Stimulated activated CD4-positive, alpha-beta T cell treated with anti-CD3 and anti-CD28 coated beads, Interleukin-2, amount 100 ng/mL, for 48 hours (primary cell): ENCODE measurements at places on chromosomes 3 and 15.

- no peak for DNase-seq
These were observed 98.4 kb upstream of the ROBO1 start for GRCh38 chr3:79866162-79866561.

DNA sequence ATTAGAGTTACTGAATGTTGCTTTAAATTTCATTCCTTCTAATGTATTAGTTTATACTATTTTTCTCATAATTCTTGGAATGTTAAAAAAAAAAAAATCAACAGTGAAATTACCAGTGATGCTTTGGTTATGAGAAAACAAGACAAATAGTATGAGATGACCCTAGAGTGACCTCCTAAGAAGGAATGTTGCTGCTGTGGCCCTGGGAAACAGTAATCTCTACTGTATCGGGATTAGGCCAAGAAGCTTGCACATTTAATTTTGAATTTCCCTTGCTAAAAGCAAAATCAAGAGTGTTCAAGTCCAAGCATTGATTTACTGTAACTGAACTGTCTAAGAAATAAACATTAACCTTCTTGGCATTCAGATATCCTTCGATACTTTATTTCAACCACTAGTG lies 18.1 kb downstream of the TOPBP1 start:
- DNase-seq, result no peak

GRCh38 chr3:73603762-73604171 lies 21.0 kb downstream of the PDZRN3 start:
- no peak for DNase-seq

DNA sequence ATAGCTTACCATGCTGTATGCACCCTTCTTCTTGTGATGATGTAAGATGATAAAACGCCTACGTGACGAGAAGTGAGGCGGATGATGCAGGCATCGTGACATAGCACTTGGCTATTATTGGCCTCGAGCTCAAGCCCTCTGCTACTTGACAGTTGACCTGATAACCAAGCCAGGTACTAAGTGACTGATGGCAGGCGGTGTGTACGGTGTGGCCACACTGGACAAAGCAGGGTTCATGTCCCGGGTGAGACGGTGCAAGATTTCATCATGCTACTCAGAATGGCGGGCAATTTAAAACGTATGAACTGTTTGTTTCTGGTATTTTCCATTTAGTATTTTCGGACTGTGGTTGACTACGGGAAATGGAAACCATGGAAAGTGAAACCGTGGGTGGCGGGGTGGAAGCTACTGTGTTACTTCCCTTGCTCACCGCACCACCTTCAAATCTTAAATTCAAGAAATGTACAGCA lies 57.7 kb downstream of the SLC12A8 start:
- peak; percentile 23 for DNase-seq

GRCh38 chr3:24530471-24530870 lies 35.8 kb upstream of the THRB start:
- no peak for DNase-seq

DNA sequence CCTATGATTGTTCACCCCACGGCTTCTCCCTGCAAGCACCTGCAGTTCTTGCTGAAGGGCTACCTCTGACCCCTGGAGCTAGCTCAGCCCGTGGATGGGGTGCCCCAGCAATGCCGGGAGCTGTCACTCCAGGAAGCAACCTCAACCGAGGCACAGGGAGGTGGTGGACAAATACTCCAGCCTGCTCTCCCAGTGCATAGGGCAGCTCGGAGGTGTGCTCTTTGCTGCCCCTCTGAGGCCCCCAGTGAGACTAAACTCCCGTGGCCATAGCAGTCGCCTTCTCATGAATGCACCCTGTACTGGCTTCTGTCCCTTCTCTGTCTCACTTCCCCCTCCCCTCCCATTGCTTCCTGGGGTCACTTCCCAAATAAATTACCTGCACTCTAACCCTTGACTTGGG lies 48.5 kb downstream of the LINGO1 start:
- no peak for DNase-seq

- no peak for DNase-seq
These were observed 96.4 kb downstream of the PYDC2 start for GRCh38 chr3:191557322-191557721.

GRCh38 chr15:64693134-64693533 lies 82.3 kb downstream of the RBPMS2 start:
- no peak for DNase-seq

- no peak for DNase-seq
These were observed 3.8 kb downstream of the ST3GAL6 start for GRCh38 chr3:98766924-98767323.

DNA sequence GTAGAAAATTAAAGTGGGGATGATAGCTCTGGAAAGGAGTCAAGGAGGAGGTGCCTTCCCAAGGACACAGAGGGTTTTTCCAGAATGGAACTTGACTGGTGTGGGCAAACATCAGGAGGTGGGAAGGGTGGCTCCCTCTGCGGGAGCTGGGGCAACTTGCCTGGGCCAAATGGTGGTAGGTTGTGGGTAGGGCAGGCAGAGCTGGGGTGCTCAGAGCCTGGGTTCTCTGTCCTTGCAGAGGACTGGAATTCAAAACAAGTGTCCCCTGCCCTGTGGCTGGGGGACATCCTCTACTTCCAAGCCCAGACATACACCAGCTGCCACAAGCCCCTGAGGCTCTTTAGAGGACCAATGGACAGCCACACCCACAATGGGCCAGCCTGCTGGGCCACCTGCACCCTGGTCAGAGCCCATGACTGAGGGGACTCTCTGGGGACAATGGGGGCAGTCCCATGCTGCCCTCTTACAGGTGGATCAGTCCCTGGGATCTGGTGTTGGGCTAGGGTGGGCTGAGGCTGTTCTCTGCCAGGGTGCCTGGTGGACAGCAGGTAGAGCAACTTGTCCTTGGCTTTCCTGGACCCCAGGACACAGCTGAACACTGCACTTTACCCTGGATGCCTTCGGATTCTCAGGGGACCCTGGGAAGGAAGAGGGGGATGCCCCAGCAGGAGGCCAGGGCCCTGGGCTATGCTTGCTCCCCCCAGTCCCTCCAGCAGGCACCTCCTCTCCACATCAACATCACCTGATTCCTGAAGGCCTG lies 38.6 kb upstream of the CSPG4 start:
- no peak for DNase-seq

DNA sequence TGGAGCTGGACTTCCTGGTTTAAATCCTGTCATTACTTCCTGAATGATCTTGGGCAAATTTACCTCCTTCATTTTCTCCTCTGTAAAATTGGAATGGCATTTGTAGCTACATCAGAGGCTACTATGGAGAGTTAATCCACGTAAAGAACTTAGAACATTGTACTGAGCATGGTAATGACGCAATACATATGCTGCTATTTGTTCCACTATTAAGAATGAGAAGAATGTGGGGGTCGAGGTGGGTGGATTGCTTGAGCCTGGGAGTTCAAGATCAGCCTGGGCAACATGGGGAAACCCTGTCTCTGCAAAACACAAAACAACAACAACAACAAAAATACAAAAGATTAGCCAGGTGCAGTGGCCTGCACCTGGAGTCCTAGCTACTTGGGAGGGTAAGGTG lies 250.6 kb downstream of the RYR3 start:
- DNase-seq, result no peak

- DNase-seq, result no peak
These were observed 12.4 kb downstream of the ZNF710 start for GRCh38 chr15:90013503-90013937.

DNA sequence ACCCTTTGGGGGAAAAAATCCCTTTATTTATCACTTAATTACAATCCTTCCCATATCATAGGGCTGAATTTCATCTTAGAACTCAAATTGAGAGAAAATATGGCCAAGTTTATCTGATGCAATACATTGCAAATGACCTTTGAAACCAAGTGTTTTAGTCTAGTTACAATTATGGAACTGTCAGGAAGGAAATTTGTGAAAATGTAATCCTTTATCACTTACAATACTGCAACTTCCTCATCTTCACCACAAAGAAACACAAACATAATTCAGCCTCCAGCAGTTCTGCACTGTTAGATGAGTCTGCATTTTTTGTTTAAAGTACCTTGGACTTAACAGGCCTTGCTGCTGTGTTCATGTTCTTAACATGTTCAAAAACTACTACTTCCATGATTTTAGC lies 4.6 kb downstream of the CCPG1 start:
- DNase-seq, result no peak

DNA sequence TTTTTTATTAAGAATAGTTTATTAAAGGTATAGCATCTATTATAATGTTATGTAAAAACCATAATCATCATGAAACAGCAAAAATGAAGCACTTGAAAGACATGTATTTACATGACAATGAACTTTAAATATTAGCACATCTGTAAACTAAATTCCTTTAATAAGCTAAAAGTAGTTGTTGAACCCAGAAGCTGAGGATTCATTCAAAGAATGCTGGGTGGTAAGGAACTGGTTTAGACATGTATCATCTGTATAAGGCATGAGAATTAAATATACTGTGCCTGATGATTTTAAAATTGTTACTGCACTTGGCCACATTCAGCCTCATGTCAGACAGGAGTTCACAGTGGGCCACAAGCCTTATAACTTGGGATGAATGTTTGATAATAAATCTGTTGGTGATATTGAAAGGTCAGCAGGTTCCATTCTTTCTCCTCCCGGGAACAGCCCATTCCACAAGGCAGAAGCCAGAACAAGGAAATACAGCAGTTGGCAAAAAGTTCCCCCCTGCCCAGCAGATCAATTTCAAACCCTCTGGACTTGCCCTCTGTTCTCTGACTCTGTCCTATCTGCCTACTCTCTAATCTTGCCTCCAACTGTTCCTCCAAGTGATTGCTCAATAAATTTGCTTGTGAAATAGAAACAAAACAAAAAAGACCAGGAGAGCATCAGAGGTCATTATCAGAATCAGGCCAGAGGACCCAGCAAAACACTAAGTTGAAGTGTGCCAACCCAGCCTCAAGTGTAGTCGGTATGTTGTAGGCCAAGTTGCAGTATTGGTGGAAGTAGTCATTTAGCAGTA lies 49.8 kb upstream of the TEX264 start:
- no peak for DNase-seq

- DNase-seq, result no peak
These were observed 22.9 kb downstream of the CTXND1 start for GRCh38 chr15:80228959-80229610.

GRCh38 chr3:122063908-122064307 lies 8.7 kb downstream of the CD86 start:
- no peak for DNase-seq

GRCh38 chr3:160044121-160044520 lies 55.5 kb downstream of the IL12A start:
- DNase-seq, result no peak

DNA sequence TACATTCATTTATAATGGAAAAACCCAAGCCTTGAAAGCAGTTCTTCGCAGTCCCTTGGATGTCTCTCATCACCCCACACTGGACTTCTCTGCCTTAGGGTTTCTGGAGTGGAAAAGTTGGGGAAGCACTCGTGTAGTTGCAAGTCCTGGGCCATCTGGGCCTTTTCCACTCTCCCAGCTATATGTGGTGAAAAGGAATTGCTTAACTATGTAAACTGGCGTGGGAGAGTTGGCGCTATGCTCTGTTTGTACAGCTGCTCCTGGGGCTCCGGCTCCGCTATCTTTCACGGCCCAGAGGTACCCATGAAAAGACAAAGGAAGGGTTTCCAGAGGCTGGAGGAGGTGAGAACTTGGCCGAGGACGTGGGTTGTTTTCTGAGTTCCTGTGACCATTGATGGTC lies 81.1 kb upstream of the MYZAP start:
- DNase-seq, result no peak

- no peak for DNase-seq
These were observed 6.8 kb downstream of the IP6K1 start for GRCh38 chr3:49779358-49780079.
